ENCODE measurements at places on chromosomes 13 and 19.

GRCh38 chr13:30702006-30702405, 33.3 kb upstream of the ALOX5AP start:
- no peak for DNase-seq

- DNase-seq: no peak
These were observed 8.6 kb downstream of the EPN1 start for GRCh38 chr19:55683449-55684261.

GRCh38 chr13:34025746-34026145, 207.8 kb downstream of the RFC3 start:
- DNase-seq: no peak

DNA sequence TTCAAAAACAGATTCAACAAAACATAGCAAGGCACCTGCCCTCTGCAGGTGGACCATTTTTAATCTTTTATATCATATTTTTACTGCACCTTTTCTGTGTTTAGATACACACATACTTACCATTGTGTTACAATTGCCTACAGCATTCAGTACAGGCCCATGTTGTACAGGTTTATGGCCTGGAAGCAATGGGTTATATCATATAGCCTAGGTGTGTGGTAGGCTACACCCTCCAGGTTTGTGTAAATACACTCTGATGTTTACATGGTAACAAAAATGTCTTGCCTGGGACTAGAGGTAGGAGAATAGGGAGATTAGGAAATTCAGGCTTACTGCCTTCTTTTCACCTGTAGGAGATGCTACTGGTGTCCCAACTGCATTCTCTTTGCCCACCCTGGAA, 8.2 kb upstream of the UBAC2 start:
- DNase-seq: no peak

GRCh38 chr13:108496362-108497210, 132.8 kb upstream of the MYO16 start:
- no peak for DNase-seq

GRCh38 chr13:104198801-104199200, 1132.6 kb upstream of the SLC10A2 start:
- DNase-seq: no peak

- DNase-seq: no peak
These were observed 26.3 kb upstream of the SERP2 start for GRCh38 chr13:44347301-44347700.

DNA sequence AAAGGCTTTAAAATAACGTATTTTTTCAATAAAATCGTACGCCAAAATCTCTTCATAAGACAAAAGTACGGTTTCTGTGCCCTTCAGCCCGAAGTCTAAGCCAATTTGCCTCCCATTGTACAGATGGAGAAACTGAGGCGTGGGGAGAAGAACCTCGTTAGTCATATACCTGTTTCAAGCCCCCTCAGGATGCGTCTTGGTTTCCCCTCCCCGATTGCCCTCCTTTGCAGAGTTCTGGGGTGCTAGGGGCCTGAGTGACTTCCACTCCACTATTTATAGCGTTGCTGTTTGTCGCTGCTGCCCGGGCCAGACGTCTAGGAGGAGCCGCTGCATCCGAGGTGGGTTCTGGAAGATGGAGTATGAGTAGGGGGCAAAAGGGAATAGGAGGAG, 2.3 kb upstream of the LTBP4 start:
- no peak for DNase-seq

- no peak for DNase-seq
These were observed 1703.2 kb downstream of the EFNB2 start for GRCh38 chr13:104832231-104832630.

GRCh38 chr13:102040812-102041211, 361.0 kb downstream of the FGF14 start:
- DNase-seq: no peak

- DNase-seq: no peak
These were observed 47.5 kb upstream of the LSM14A start for GRCh38 chr19:34124828-34125227.

GRCh38 chr13:44969551-44970484, 19.5 kb downstream of the NUFIP1 start:
- no peak for DNase-seq

DNA sequence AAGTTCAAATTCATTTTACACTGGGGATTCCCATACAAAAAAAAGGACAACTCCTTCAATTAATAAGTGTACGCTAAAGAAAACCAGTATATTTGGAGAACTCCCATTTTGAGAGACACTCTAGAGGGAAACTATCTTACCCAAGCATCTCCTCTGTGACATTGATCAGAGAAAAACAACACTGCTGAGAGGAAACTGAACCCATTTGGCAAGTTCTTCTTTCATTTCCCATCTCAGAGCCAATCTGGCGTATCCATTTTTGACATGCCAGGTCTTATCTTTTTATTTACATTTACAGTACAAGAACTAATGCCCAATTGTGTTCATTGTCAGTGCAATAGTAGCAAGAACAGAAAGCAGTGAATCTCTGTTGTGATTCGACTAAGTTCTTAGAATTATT, 30.1 kb downstream of the LIG4 start:
- no peak for DNase-seq

DNA sequence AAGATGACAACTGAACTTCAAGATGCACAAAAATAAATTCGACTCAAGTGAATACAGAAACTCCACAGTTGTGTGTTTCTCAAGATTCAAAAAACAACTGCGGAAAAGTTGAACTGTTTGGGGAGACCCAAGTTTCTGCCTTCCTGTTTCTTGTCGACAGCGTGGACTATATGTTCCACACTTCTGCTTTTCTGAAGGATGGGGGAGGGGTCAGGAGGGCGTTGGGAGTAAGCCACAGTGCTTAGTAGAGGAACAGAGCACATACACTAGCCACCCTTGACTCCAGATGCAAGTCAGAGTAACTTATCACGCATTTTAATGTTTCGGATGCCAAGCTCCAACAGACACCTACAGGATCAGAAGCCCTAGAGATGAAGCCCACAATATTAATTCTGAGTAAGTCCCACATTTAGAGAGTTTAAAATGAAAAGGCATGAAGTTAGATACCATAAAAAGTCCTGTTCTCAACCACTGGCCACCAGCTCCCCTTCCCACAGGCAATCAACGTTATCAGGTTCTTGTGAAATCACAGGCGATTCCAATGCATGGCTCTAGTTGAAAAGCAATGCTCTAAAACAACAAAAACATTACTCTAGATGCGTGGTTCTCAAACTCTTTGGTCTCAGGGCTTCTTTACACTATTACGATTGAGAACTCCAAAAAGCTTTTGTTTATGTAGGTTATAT, 4.2 kb downstream of the TUBGCP3 start:
- peak; percentile 19 for DNase-seq

DNA sequence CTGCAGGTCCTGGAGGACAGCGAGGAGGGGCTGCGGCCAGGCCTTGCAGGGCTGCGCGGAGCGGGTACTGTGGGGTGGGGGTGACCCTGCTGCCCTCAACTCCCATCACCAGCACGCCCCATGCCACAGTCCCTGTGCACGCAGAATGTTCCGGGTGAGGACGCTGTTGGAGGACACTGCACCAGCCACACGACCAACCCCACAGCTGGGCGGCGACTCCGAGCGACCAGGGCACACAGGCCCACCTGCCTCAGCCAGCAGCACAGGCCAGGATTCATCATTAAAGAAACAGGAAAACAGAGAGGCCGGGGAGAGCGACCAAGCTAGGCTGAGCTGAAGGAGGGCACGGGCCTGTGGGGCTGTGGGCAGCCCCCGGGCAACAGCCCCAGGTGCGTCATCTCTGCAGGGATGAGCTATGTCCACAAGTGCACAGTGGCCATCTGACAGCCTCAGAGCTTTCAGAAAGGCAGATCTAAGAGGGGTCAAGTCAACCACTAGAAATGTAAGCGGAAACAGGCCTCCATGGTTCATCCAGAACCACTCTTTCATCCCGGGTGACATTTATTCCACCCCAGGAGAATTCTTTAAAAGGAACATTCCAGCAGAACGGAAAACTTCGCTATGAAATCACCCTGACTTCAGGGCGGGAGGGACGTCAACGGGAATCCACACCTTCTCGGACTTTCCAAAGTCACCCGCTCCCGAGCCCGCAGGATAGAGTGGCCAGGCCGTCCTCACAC, 1.5 kb downstream of the GAS6 start:
- no peak for DNase-seq

DNA sequence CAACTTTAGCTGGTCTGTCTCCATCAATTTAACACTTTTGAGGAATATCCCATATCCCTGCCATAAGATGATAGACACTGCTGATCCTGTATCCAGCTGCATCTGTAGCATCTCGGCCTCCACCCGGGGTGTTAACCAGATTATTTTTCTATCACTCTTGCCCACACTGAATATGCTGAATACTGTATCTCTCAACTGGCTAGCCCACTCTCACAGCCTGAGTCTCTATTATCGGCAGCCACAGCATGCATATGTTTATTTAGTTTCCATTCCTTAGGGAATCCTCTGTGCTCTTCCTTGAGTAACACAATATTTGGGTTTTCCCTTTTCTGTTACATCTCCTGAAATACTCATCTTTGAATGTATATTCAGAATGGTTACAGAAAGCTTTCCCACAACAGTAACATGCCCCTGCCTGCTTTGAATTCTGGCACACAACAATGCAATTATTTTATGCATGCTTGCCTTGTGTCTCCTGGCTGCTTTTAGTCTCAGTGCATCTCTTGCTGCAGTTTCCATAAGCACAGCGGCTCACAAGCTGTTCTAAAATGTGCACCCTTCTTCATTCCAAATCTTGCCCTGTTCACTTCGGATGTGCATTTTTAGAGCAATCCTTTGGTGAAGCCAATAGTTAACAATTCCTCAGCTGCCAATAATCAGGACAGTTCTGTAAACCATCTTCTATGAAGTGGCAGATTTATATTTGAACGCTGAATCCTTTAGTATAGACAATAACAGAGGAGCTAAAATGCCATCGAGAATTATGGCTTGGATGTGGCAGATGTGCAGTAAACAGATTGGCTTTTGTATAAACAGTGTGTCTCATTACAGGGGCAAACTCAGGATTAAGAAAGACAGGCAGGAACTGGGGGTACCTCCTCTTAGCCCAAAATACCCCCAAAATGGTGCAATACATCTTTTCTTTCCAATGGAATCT, 261.9 kb upstream of the SOX21 start:
- DNase-seq: no peak

DNA sequence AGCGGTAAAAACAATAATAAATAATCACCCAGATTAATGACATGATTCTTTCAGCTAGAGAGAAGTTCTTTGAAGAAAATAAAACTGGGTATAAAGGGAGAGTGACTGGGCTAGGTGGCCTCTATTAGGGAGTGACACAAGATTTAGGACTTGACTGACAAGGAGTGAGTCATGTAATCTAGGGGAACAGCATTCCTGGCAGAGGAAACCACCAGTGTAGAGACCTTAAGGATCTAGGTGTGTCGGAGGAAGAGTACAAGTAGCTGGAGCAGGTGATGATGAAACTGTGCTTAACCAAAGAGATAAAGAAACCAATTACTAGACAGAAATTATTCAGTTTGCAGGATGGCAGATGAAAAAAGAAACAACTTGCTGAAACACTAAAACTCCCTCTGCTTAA, 248.0 kb downstream of the RFC3 start:
- no peak for DNase-seq

DNA sequence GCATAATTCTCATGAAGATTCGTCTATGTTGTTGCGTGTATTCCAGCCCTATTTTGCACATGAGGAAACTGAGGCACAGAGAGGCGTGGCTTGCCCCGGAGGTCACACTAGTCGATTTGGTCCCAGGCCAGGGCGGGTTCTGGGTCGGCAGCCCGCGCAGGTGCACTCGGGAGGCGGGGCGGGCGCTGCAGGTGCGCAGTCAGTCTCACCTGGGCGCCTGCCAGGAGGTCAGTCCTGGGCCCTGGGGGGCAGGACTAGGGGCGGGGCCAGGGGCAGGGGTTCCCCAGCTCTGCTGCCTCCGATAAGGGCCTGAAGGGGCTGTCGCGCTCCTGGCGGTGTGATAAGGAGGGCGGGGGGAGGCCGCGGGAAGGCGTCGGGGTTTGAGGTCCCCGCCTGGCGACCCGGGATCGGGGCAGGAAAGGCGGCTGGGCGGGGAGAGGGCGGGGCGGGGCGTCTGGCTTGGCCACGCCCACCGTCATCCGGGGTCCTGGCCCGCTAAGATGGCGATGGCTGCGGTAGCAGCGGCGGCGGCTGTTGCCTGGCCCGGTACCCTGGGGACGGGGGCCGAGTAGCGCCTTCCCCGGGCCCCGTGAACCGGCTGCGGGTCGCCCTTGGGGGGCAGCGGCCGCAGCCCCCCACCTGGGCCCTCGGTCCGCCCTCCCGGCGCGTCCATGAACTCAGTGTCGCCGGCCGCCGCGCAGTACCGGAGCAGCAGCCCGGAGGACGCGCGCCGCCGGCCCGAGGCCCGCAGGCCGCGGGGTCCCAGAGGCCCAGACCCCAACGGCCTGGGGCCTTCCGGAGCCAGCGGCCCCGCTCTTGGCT, at the start of gene ATG4D:
TSS of gene ATG4D (plus strand) at position 485 of the 822 bp plus-strand sequence. CDS start at position 672, 187 bp downstream.
- DNase-seq: peak; percentile 87

DNA sequence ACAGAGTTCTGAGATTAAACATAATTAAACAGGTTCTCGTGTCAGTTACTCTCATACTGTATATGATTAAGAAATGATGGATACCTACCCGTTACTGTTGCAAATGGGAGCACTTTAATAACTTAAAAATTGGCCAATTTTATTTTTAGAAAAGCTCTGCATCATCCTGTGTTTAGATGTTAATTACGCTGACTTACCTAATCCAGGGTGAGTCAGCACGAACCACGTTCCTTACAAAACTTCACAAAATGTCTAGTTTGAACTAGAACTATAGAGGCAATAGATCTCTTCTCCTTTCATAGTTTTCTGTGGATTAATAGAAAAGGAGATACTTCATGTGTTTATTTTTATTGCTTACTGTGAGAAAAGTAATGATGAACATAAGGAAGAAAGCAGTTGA, 363.9 kb downstream of the MYO16 start:
- DNase-seq: no peak

GRCh38 chr13:76223565-76223964, 587.4 kb downstream of the LMO7 start:
- DNase-seq: no peak

DNA sequence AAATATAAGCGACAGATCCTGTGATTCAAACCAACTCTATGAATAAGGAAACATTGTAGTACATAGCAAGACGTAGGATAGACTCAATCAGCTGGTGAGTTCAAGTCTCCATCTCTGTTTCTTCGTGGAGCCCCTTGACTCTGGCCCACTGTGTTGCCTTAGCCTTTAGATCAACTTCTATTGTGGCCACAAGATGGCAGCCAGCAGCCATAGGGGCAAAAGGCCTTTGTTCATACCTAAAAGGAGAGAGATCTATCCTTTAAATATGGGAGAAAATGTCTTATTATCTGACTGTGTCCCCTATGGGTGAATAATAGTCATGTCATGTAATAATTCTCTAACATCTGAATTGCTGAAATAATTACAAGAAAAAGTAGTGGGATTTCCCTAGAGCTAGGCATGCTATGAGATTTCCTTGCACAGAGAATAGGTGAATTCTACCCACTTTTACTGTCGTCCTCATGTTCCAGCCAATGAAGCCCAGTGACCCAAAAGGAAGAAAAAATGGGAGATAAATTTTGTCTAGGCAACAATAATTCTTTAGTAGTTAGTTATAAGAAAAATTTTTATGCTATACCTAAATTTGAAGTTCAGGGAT, 129.4 kb downstream of the PCDH20 start:
- no peak for DNase-seq

DNA sequence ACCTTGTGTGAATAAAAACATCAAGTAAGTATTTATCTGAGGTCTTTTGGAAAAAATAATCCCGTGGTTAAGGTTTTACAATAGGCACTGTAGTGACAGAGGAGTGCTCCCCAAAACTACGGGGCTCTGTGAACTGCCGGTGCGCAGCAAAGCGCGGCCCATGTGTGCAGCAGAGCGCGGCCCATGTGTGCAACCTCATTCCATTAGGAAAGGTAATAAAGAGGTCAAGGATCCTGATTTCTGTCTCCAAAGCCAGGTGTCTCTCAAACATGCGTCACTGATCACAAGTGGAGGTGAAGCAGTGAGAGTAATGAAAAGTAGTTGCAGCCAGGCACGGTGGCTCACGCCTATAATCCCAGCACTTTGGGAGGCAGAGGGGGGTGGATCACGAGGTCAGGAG, 58.7 kb downstream of the MRPL57 start:
- DNase-seq: no peak

All from hypothalamus (tissue), 51 donors.